ENCODE measurements at places on chromosomes 2 and 18.

- no peak for DNase-seq
Measured at GRCh38 chr2:205056151-205056561, 510.9 kb downstream of the PARD3B start.

- no peak for DNase-seq
Measured at GRCh38 chr2:149329489-149330126, 779 bp upstream of the LYPD6 start.

DNA sequence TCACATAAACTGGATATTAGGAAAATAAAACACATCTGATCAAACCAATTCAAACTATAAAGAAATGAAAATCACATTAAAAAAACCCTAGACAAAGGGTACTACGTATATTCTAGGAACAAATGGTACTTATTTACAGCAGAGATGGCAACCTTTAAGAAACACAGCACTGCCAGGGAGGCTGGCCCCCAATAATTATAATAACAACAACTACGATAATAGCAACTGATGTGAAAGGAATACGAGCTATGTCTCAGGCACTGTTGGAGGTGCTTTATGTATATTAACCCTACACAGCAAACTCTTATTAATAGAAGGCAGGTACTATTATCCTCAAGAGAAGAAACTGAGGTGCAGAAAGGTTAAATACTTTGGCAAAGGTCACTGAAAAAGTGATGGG, 193.9 kb downstream of the NBAS start:
- no peak for DNase-seq

GRCh38 chr2:156697906-156698305, 261.7 kb downstream of the GPD2 start:
- no peak for DNase-seq

DNA sequence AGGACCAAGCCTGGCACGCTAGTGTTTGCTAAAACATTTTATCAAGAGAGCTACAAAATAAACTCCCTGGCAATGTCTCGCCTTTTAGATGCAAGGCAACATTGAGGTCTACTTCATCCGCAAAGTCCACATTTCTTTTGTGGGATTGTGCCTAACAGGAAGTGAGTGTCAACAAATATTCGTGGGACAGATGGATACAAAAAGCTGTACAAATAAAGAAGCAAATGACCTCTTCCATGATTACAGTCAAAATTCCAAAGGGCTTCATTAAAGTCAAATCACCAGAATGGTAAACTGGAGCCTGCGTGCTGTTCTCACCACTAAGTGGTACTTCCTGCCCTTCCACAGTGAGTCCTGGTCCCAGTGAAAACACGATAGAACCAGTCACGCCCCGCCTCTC, 40.4 kb downstream of the L3MBTL4 start:
- no peak for DNase-seq

DNA sequence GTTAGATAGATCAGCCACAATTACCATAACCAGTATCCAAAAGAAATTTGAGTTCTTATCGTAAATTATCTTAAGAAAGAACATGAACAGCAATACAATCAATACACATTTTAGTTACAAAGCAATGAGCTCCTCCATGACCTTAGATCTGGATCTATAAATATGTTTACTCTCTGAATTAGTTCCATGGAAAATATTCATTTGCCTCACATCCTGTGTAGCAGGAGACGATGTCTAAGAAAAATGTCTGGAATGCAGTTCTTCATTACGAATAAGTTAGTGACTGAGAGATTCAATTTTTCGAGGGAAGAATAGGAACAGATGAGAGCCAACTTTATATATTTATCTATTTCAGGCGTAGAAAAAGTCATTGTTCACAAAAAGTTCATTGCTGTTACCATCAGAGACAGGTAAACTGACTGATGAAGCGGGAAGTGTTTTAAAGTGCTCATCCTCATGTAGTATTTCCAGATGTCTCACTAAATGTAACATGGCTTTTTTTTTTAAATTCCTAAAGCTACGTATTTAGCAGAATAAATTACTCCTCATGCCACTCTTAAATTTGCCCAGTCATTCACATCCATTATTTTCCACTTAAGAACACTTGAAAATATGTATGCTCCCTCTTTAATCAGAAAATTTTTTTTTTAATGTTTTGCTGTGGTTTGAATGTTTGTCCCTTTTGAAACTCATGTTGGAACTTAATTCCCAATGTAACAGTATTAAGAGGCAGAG, 106.5 kb upstream of the SCN1A start:
- no peak for DNase-seq

DNA sequence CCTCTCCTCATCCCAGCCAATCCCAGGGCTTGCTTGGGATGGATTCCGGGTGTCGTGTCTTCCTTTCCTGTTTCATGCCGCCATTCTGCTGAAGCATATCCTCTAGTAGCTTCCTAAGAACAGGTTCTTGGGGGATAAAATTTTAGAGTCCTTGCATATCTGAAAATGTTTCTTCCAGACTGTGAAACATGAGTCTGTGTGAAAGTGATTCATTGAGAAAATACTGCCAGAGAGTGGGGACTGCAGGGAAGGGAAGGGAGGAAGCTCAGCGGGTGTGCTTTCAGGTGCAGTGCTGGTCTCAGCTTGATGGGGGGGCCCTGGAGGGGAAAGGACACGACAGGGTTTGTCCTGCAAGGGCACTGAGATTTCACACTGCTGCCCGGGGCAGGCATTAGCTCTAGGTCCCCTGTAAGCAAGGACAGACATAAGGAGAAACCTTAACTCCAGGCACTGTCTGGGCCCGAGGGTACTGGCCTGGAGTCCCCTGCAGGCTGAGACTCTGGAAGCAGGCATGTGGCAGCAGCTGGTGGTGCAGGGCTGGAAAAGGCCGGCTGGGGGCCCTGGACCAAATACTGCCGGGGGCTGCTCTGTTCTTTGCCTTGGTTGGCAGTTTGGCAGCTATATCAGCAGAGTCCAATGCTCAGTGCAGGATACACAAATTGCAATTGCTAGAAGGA, 97.6 kb upstream of the HS6ST1 start:
- no peak for DNase-seq

GRCh38 chr2:105712166-105712915, 32.4 kb upstream of the NCK2 start:
- no peak for DNase-seq

DNA sequence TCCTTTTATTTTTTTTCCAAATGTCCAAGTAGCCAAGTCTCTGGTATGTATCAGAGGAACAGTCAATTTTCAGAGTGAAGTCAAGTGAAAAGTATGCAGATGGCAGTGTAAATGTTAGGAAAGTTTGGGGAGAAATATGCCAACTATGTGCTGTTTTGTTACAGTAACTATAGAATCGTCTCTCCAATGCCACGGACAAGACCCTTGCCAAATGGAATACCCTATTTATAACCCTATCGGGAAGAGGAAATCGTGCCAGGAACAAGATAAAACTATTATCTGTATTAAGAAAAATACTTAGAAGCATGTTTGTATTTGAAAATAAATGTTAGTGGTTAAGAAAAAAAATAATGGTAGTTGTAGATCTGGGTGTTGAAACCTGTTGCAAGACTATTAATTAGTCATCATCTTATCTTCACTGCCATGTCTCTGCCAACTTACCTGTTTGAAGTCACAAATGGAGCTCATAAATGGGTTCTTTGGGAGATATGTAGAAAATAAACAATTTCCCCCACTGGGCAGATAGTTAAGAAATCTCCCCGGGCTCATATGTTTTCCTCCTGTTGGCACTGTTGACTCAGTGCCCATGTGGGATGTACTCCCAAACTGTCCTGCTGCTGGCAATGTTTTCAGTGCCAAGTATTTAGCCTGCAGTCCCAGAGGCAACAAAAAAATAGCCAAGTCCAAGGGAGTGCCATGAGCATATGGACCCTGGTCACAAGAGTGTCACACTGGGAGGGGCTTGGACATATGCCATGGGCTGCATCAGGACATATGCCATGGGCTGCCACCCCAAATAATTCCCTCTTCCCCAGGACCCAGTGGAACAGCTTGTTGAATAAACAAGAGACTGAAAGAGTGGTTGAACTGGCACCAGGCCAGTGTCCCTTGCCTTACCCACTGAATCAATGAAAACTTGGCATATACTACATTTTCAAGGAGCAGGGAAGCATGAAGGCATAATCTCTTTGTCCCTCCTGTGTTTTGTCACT, 366.9 kb downstream of the OSR1 start:
- no peak for DNase-seq

DNA sequence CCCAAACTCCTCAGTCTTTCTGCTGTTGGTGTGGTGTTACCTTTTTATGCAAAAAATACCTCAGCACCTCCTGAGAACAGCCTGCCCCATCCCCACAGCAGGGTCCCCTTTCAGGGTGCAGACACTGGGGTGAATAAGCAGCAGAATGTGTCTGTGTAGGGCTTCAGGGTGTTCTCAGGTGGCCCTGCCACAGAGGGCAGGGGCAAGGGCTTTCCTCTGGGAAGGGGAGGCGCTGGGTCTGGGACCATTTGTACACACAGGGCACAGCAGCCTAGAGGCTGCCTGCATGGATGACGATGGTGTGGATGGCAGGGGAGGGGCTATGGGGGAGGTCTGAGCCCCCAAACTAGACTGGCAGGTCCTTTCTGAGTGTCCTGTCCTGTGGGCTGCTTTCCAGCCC, 2.6 kb downstream of the HAAO start:
- no peak for DNase-seq

- DNase-seq, result peak; percentile 1
Measured at GRCh38 chr2:57947398-57947797, 99.2 kb upstream of the VRK2 start.

GRCh38 chr2:164839914-164840457, 1.6 kb downstream of the COBLL1 start:
- no peak for DNase-seq

DNA sequence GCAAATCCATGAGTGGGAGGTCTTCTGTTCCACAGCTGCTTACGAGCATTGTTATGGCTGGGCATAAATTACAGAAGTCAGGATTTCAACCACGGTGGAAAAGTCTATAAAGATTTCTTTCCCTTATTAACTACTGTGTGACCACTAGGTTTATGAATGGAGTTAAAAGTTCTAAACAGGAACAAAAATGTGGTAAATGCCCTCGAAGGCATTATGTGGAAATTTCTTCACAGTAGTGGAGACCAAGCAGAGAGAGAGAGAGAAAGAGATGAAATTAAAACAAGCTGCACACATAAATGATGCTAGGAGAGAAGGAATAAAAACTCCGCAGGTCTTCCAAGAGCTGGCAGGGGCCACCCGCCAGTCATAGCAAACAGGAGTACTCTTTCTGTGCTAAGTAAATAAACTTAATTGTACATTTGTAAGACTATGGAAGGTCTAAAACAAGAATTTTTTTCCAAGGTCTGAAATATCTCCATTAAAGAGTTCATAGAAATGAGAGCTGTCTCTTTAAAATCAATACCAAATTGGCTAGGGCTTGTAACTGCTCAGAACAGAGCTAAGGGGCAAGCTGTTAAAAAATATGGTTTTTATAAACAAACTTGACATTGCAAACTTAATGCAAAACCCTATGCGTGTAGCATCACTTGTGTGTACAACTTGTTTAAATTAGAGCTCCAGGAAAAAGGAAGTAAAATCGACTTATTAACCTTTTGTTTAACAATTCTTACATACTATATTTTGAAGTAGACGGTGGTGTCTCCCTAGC, 438.2 kb downstream of the MEIS1 start:
- DNase-seq, result no peak

GRCh38 chr2:101706819-101707177, 9.3 kb downstream of the MAP4K4 start:
- no peak for DNase-seq

- DNase-seq, result no peak
Measured at GRCh38 chr2:169977530-169977929, 150.3 kb downstream of the UBR3 start.

GRCh38 chr2:216692636-216693413, 2.5 kb downstream of the IGFBP5 start:
- peak; percentile 45 for DNase-seq

GRCh38 chr2:88832311-88832991, 141.0 kb downstream of the RPIA start:
- DNase-seq, result no peak

DNA sequence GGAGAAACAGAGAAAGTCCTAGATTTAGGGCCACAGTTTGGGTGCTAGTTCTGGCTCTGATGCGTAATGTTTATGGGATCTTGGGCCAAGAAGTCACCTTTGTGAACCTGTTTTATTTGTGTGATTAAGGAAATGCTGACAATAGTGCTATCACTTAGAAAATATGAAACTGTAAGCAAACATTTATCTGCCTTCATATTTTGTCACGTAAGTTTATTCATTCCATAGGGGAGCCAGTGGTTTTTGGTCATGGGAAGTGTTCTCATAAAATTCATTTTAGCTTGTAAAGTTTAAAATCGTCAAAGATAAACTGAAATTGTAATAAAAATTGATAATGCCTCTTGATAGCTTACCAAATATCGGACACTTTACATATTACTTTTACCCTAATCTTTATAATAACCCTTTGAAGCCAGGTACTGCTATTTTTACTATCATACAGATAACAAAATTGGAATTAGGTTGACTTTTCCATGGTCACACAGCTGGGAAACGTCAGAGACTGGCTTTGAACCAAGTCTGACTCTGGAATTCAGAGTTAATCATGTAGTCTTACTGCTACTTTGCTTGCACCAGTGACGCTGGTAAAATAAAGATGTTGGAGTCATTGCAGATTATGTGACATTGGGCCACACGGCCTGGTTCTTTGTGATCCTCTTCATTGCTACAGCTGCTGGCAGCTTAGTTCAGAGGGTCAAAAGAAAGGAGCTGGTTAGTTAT, 99.7 kb downstream of the ICA1L start:
- DNase-seq, result no peak

DNA sequence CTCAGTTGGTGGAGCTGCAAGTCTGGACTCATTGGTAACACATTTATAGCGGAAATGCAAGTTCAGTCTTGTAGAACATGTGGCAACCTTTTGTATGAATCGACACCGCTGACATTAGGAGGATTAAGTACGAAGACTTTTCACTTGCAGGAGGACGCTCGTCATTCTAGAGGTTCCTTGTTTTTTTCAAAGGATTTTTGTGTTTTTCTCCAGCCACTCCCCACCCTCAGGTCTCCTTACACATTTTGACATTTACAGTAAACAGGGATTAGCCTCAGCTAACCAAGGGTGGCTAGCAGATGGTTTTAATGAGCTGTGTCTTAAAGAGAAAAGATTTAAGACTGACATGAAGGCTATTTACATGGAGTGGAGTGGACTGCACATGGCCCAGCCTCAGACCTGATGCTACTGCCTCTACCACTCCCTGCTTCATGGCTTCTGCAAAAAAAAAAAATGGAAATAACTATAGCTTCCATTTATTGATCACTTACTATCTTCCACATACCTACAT, 173.8 kb downstream of the TRIB2 start:
- no peak for DNase-seq
